ENCODE measurements at places on chromosomes 13 and 19.

GRCh38 chr13:113862931-113863523 is 849 bp downstream of the GAS6 start:
- DNase-seq = no peak

- no peak for DNase-seq
Observed at GRCh38 chr19:2411709-2412108, 15.7 kb downstream of the TIMM13 start.

GRCh38 chr13:100338275-100338674 is 249.4 kb downstream of the PCCA start:
- no peak for DNase-seq

GRCh38 chr13:108322206-108322824 is 52.8 kb downstream of the TNFSF13B start:
- peak; percentile 37 for DNase-seq

DNA sequence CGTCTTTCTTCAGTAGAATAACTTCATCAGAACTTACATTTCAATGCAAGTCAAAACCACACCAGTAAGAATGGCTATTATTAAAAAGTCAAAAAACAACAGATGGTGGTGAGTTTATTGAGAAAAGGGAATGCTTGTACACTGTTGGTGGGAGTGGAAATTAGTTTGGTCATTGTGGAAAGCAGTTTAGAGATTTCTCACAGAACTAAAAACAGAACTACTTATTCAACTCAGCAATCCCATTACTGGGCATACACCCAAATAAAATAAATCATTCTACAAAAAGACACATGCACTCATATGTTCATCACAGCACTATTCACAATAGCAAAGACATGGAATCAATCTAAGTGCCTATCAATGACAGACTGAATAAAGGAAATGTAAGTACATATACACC is 231.2 kb downstream of the NHLRC3 start:
- DNase-seq = no peak

GRCh38 chr13:30927595-30927994 is 4.9 kb upstream of the TEX26 start:
- DNase-seq = no peak

GRCh38 chr13:76331943-76332712 is 554.1 kb downstream of the KCTD12 start:
- no peak for DNase-seq

GRCh38 chr13:74046431-74046830 is 87.8 kb downstream of the KLF12 start:
- no peak for DNase-seq

GRCh38 chr13:83752141-83752540 is 130.1 kb downstream of the SLITRK1 start:
- no peak for DNase-seq

DNA sequence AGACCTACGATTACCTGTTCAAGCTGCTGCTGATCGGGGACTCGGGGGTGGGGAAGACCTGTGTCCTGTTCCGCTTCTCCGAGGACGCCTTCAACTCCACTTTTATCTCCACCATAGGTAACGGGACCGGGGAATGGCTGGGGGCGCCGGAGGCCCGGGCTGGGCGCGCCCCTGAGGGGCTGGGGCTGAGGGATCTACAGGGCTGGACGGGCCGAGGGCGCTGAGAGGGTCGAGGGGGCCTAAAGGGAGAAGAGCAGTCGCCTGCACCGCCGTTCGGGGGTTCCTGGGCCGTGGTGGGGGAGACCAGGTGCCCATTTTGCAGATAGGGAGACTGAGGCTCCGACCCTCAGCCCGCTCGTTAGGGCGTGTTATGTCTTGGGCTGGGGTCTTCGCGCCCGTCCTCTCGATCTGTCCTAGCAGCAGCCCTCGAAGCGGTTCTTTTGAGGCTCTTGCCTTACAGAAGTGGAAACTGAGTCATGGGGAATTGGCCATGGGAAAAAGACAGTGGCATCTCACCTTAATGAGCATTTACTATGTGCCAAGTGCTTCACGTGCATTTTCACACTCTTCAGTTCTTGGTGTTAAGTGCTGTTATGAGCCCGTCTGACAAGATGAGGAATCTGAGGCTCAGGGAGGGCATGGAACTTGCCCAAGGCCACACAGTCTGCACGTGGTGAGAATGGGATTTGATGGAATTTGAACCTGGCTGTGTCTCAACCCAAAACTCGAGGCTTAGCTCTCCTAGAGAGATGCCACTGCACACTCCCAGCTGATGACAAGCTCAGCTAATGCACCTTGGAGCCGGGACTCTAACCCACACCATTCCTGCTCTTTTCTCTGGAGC is 442 bp downstream of the RAB8A start:
- DNase-seq = no peak

DNA sequence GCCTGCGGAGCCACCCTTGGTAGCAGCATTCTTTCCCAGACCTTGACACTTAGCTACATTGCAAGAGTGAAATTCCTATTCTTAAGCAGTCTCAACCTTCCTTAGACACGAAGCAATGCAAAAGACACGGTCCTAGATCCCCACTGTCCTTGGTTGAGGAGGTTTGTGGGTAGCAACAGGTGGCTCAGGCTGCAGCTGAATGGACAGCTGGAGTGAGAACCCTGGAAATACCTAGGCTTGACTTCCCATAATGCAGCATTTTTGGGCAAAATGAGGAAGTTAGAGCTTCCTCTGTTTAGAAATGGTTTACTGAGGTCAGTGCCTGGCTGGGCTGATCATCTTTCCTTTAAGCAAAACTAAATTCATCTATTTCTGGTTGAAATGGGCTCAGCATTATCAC is 296.6 kb downstream of the RFC3 start:
- DNase-seq = no peak

DNA sequence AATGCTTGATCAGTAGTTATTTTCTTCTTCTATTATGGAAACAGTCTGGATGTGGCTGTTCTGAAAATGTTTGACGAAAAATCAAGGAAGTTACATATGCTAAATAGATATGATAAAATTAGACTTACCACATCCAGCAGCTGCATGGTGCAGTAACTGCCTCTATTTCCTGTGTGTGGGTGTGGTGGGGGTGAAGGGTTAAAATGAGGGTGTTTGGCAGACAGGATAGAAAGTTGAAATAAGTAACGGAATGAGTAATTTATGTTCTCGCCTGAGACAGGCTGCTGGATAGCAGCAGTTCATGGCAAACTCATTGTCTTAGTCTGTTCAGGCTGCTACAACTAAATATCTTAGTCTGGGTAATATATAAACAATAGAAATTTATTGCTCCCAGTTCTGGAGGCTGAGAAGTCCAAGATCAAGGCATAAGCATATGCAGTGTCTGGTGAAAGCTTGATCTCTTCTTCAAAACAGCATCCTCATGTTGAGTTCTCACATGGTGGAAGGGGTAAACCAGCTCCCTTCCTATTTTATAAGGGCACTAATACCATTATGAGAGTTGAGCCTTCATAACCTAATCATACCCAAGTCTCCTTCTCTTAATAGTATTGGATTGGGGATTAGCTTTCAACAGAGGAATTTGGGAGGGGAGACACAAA is 1248.9 kb downstream of the SLITRK5 start:
- no peak for DNase-seq

DNA sequence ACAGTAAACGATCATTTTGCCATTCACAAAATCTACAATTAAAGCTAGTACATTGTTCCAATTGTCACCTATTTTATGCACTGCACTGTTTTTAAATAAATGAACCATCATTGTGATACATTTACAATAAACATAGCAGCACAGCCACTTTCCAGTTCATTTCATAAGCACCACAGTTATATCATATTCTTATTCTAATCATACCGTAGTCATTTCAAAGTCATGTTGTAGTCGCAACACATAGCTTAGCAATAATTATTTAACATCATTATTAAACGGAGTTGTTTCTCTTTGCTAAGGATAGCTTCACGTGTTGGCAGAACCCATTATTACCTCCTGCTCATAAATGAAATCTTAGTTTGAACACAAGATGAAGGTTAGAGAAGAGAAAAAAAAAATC is 2.2 kb upstream of the PCDH9 start:
- no peak for DNase-seq

DNA sequence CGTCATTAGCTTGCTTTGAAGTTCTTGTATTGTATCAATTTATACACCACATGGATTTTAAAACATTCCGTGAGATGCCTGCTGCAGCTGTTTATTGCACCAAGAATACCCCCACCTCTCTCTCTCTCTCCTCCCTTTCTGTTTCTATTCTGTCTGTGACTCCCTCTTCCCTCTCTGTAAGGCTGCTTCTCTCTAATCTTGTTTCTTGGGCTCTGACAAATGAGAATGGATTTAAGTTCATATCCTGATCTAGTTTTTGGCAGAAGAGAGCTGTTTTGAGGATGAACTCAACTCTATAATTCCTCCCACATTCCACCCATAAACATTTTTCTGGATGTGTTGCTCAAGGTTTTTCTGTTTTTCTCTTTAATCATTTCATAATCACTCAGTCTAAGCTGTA is 144.3 kb upstream of the FRY start:
- DNase-seq = no peak

DNA sequence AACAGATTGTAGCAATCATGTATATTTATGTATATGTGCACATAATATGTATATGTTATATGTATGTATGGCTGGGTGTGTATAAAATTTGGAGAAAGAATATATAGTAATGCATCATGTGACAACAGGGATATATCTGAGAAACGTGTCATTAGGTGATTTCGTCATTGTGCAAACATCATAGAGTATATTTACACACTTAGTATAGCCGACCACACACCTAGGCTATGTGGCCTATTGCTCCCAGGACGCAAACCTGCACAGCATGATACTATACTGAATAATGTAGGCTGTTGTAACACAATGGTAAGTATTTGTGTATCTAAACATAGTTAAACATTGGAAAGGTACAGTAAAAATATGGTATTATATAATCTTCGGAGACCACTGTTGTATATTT is 43.8 kb downstream of the ESD start:
- DNase-seq = no peak

- no peak for DNase-seq
Observed at GRCh38 chr13:31595563-31595962, 143.8 kb upstream of the RXFP2 start.

DNA sequence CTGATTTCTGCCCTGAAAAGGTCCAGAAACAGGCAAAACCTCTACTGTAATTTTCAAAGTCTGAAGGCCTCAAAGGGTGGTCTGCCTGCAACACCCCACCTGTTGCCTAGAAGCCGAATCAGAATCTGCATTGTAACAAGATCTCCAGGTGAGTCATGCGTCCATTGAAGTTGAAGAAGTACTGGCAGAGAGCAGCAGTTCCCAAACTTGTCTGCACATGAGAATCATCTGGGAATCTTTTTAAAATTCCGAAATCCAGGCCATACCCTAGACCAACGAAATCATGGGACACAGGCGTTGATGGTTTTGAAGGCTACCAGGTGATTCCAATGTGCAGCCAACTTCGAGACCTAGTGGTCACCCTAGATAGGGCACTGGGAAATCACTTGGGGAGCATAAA is 16.0 kb upstream of the CLN5 start:
- no peak for DNase-seq

DNA sequence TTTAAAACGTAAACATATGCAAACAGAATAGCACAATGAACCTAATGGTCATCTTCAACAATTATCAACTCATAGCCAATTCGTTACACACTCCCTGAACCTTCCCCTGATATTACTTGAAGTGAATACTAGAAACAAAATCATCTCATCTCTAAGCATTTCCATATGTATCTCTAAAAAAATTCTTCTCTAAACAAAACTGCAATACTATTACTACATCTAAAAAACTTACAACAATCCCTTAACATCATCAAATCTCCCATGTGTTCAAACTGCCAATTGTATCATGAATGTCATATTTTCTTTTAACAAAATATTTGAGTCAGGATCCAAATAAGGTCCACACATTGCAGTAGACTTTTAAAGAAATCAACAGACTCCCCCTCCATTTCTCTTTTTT is 61.4 kb downstream of the FRY start:
- DNase-seq = no peak

DNA sequence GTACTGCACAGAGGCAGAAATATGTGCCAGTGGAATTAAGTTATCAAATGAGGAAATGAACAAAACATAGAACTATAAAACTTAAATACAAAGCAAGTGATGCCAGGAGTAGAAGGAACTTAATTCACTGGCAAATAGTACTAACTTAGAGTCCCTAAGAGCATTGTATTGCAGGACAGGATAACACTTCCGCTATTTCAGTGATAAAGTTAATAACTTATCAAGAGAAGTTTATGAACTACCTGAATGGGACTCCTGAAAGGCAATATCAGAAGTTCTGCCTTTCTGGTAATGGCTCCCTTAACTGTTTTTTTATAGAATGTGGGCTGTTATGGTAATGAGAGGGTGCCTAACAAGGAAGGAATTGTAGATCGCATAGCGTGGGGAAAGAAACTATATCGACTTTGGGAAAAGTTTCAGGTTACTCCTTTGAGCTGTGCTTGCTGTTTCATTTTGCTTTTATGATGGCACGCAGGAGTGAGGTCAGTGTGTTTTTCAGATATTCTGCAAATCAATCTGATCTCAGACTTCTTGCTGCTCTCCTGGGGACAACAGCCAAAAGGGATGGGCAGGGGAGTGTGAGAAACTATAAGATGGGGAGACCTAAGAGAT is 95.3 kb upstream of the MLNR start:
- DNase-seq = no peak

- DNase-seq = no peak
Observed at GRCh38 chr19:34904664-34905527, 21.8 kb upstream of the ZNF30 start.

- no peak for DNase-seq
Observed at GRCh38 chr13:31090961-31091624, 70.6 kb downstream of the HSPH1 start.

DNA sequence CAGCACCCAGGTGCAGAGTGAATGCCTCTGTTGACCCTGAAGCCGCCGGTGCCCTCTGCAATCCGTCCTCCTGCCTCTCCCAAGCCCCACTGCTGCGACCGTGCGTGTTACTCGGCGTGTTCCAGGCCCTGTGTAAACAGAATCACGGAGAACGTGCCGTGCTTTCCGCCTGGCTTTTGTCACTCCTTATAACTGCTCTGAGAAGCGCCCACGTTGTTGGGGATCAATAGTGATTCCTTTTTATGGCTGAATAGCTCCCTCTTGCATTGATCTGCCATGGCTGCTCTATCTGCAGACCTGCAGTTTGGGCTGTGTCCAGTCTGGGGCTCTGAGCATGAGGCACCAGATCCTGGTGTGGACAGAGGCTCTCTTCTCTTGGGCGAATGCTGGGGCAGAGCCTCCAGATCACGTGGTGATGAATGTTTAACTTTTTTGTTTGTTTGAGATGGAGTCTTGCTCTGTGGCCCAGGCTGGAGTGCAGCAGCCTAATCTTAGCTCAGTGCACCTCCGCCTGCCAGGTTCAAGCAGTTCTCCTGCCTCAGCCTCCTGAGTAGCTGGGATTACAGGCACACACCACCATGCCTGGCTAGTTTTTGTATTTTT is 15.8 kb downstream of the ADPRHL1 start:
- no peak for DNase-seq

DNA sequence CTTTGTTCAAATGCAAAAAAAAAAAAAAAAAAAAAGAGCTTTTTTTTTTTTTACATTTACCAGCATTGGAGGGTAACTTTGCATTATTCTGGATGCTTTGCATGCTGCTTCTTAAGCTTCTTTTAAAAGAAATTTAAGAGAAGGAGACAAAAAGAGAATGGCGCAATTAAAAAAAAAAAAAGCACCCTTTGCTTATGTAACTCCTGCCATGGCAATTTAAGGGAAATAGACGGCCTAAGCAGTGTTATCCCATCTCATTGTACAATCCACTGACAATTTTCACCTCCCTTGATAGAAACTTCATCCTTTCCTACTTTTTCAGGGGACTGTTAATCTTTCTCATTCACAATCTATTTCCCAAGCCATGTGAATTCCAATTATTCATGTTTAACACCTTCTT is 129.8 kb downstream of the KCTD12 start:
- DNase-seq = no peak

Measured in NCI-H460 (cell line).